ENCODE measurements at places on chromosomes 3 and 15.
A peak's percentile ranks its signal among the peaks of the same experiment; 100 is the strongest.

GRCh38 chr15:49427372-49427771 lies 4.3 kb downstream of the FGF7 start:
- DNase-seq, result peak; percentile 2

GRCh38 chr15:25671132-25671531 lies 192.0 kb downstream of the ATP10A start:
- no peak for DNase-seq

- DNase-seq, result no peak
Measured at GRCh38 chr3:142604940-142605339, 8.7 kb downstream of the PLS1 start.

- no peak for DNase-seq
Measured at GRCh38 chr3:112126511-112126911, 6.5 kb downstream of the GCSAM start.

- no peak for DNase-seq
Measured at GRCh38 chr15:72372361-72372760, 3.5 kb downstream of the HEXA start.

GRCh38 chr3:178987745-178988144 lies 83.9 kb downstream of the ZMAT3 start:
- no peak for DNase-seq

GRCh38 chr3:1552831-1553230 lies 460.0 kb downstream of the CNTN6 start:
- no peak for DNase-seq

GRCh38 chr3:149848238-149848637 lies 35.2 kb downstream of the RNF13 start:
- DNase-seq, result no peak

- DNase-seq, result no peak
Measured at GRCh38 chr3:56939834-56940233, 120.6 kb upstream of the SPATA12 start.

GRCh38 chr3:84885199-84885882 lies 73.4 kb upstream of the CADM2 start:
- no peak for DNase-seq

DNA sequence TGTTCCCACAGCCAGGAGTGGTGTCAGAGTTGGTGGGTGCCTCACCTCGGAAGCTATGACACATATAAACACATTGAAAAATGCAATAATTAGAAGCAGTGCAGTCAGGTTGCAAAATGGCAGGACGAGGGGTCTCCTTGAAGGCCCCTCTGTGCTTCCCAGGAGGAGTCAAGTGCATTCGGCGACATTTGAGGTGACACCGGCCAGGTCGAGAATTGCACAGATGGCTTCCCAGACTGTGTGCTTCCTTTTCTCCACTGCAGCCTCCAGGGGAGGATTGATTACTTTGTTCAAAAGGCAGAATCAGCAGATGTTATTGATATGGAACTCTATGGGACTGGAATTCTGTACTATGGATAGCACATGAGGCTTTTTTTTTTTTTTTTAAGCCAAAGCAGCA lies 163.2 kb downstream of the MINAR1 start:
- DNase-seq, result no peak

- no peak for DNase-seq
Measured at GRCh38 chr3:114953215-114953799, 193.8 kb downstream of the ZBTB20 start.

DNA sequence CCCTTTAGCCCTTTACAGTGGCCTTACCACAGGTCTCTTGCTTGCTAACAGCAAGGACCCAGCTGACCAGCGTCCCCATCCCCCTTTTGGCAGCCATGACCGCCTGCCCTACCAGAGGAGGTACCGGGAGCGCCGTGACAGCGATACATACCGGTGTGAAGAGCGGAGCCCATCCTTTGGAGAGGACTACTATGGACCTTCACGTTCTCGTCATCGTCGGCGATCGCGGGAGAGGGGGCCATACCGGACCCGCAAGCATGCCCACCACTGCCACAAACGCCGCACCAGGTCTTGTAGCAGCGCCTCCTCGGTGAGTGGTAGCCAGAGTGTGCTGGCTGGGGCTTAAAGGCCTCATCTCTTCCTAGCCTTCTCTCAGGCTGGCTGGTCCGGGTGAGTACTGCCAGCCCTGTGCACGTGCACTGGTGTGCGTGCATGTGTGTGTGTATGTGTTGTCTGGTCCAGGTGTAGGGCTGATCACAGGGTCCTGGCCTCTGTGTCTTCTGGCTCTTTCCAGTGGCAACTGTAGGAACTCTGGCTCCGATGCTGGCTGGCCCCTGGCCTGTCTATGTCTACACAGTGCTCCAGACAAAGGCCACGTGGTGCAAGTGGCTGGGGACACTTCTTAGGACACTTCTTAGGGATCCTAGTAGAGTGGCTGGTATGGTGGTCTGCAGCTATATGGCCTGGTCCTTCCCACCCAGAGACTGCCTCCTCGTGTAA lies 4.4 kb downstream of the CLK3 start:
- DNase-seq, result no peak

GRCh38 chr3:56369914-56370313 lies 98.4 kb downstream of the ERC2 start:
- DNase-seq, result no peak

GRCh38 chr15:100394736-100395440 lies 53.1 kb upstream of the ADAMTS17 start:
- no peak for DNase-seq

DNA sequence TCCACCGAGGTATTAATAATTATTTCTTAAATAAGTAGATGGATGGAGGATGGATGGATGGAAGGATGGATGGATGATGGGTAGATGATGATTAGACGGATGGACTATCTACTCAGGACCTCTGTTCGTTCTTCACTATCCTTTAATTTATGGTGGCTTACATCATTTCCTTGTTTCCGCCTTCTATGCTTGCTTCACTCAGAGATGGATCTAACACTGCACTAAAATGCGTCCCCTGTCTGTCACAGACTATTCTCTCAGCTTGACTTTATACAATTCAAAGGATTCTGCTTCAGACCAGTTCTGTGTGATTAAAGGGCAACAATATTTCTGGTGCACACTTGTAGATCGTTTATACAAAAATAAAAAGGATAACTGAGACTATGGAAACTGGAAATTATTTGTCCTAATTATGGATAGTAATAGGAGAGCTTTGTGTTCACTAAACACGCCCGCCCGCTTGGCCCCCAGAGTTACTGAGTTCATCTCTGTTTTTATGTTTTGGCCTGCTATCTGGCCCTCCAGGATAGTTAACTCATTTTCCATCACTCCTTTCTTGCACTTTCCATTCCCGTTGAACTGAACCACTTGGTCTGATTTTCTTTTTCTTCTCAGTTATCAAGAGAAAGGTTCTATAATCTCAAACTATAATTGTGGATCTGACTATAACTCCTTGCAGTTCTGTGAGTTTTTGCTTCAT lies 41.4 kb upstream of the CA12 start:
- no peak for DNase-seq

DNA sequence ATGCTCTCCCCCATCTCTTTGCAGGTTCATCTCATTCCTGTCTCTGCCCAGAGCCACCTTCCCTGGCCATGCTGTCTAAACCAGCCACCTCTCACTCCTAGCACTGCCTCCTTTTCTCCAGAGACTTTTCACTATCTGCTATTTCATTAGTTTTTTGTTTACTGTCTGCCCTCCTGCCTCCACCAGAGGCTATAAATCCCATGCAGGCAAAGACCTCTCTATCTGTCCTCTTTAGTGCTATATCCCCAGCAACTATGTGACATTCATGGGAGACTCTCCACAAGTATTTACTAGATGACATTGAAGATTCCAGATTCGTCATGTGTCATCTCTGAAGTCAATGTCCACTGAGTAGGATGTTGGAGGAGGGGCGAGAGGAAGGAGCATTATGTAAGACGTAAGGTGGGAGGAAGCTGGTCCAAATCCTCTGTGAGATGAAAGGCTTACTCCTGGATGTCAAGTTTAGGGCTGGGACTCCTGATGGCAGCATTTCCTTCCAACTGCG lies 3.4 kb upstream of the FAM43A start:
- no peak for DNase-seq

DNA sequence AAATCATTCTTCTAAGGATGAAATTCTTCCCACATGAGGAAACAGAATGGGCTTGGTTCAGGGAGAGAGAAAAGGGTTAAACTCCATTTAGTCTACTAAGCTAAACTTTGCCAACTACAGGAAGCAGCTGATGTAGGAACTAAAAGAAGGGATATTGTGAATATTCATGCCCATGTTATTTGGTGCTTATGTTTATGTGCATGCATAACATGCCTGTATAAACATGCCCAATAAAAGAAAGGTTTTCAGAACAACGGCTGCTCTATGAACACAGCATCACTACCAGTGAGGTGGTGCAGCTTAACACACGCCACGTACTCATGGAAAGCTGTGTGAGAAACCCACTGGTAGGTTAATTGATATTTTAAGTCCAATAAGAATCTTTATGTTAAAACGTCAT lies 59.4 kb upstream of the VGLL4 start:
- DNase-seq, result no peak

DNA sequence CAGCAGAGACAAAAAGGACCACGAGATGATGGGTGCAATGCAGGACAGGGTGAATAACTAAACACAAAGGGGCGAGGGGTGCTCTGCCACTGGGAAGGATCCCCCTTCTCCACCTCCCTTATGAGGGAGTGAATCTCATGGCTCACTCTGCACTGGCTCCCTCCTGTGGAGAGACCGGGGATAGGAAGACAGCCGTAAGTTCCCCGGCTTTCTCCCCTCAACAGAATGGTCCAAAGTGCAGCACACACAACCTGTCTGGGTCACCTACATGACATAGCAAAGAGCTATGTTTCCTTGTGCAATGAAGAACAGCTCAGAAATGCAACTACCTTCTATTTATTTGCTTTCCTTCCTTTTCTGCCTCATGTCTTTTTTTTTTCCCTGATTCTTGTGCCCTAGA lies 7.8 kb upstream of the ACSBG1 start:
- DNase-seq, result no peak

- no peak for DNase-seq
Measured at GRCh38 chr3:133361435-133361834, 38.4 kb upstream of the BFSP2 start.

GRCh38 chr3:52615166-52615565 lies 70.5 kb downstream of the PBRM1 start:
- DNase-seq, result no peak

- no peak for DNase-seq
Measured at GRCh38 chr3:20772869-20773268, 586.9 kb upstream of the SGO1 start.

GRCh38 chr3:68666429-68667136 lies 265.8 kb downstream of the TAFA4 start:
- peak; percentile 31 for DNase-seq

GRCh38 chr3:185519021-185519420 lies 20.2 kb upstream of the TMEM41A start:
- DNase-seq, result no peak

DNA sequence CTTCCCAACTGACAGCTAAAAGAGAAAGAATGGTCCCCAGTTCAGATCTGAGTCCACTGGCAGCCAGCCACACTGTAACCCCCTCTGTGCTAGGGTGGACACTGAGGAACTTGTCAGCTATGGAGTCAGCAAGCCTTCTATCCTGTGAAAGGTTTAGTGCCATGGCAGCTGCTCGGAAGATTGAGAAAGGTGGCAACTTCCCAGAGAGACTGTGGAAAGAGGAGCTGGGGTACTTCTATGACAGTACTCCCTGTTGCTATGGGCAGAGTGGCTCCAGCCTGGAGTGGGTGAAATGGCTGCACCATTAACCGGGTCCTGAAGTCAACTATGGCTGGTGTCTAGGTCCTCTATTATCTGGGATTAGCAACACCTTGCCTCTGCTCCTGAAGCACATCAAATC lies 447.2 kb downstream of the EPHB1 start:
- no peak for DNase-seq

- peak; percentile 78 for DNase-seq
Measured at GRCh38 chr3:59774634-59775033, 724.8 kb upstream of the CFAP20DC start.

GRCh38 chr3:24196526-24196925 lies 251.4 kb downstream of the NR1D2 start:
- peak; percentile 62 for DNase-seq

- peak; percentile 92 for DNase-seq
Measured at GRCh38 chr15:64430000-64430735, 30.2 kb upstream of the ZNF609 start.

GRCh38 chr3:83011481-83011880 lies 1250.0 kb upstream of the GBE1 start:
- no peak for DNase-seq

DNA sequence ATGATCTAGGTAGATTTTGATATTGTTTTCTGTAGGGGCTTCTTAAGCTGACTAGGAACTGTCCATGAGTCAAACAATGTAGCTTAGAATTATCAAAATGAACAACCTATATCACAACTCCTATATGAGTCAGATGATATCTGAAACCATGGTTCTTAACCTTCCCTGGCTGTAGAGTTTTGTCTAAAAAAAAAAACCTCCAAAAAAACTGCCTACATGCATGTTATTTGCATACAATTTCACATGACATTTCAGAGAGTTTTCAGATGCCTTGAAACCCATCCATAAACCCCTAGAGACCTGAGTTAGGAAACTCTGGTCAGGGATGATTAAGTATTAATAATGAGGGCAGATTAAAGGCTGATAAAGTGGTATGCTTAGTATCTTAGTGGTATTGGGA lies 157.0 kb downstream of the CHST2 start:
- DNase-seq, result no peak

GRCh38 chr3:58243976-58244585 lies 6.5 kb downstream of the ABHD6 start:
- no peak for DNase-seq

GRCh38 chr3:128471720-128472119 lies 5.0 kb upstream of the DNAJB8 start:
- no peak for DNase-seq

DNA sequence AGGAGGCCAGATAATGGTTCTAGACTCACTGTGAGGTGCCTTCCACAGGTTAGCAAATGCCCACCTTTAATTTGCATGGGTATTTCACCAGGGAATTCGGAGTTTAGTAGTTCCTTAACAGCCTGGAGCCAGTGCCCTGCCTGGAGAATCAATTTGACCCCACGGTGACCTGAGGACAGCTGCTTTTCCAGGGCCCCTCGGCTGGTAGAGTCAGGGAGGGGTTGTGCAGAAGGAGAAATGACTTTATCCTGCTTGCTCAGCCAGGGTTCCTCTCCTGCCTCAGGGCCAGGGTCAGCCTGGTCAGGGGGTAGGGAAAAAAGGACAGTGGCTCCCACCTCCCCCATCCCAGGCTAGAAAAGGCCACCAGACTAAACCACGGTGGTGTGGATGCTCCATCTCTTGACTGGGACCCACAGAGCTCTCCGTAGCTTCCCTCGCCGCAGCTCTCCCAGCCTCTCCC lies 12.0 kb downstream of the DLL4 start:
- no peak for DNase-seq
